Epithelial cell of umbilical artery (primary cell): ENCODE measurements at places on chromosomes 16 and 17. TPM values are rescaled to one million over a fixed set of nuclear protein-coding genes. Genes with fewer than 3 reads are reported as not detected.

NPIPA7 gene
- total RNA-seq: 0.65 and 2.7 TPM in 2 replicates

KCNH6 gene
- total RNA-seq: under 0.01 TPM in 1 of 2 replicates, not detected in the other

VAT1L gene
- 0.97 and 3.6 TPM in 2 replicates for total RNA-seq

TNP2 gene
- not detected in 2 replicates for total RNA-seq

PRR11 gene
- 9.6 and 12.0 TPM in 2 replicates for total RNA-seq

RNF112 gene
- total RNA-seq: not detected in 2 replicates

CA10 gene
- total RNA-seq: not detected in 2 replicates
